Stimulated activated CD4-positive, alpha-beta T cell treated with anti-CD3 and anti-CD28 coated beads, Interleukin-1b, Interleukin-23, amount 100 ng/mL, for 4 hours (primary cell): ENCODE measurements at places on chromosomes 7 and 10.

GRCh38 chr10:45427262-45427969 lies 53.4 kb downstream of the ALOX5 start:
- no peak for DNase-seq

GRCh38 chr7:158166386-158167340 lies 421.0 kb downstream of the PTPRN2 start:
- DNase-seq = no peak

DNA sequence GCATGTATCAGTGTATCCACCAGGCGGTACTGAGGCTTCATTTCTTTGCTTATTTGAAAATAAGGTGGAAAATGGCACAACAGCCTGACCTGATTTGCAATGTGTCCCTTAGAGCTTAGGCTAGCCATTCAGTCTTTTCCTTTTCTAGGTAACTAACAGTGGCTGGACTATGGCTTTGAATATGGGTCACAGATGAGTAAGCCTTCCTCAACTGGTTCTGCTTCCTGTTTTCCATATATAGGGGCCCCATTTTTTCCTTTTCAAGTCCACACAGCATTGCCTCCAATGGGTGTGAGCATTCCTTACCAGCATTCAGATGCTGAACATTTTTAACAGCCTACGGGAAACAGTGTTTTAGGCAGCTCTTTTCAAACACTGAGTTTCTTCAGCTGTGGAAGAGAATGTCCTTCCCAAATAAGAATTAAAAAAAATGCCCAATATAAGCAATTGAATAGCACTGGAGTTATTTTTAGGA lies 3.9 kb upstream of the ITGB1 start:
- DNase-seq = no peak

- no peak for DNase-seq
Measured at GRCh38 chr7:81361769-81362312, 408.0 kb downstream of the HGF start.

GRCh38 chr7:137753948-137754851 lies 92.6 kb downstream of the DGKI start:
- DNase-seq = no peak

DNA sequence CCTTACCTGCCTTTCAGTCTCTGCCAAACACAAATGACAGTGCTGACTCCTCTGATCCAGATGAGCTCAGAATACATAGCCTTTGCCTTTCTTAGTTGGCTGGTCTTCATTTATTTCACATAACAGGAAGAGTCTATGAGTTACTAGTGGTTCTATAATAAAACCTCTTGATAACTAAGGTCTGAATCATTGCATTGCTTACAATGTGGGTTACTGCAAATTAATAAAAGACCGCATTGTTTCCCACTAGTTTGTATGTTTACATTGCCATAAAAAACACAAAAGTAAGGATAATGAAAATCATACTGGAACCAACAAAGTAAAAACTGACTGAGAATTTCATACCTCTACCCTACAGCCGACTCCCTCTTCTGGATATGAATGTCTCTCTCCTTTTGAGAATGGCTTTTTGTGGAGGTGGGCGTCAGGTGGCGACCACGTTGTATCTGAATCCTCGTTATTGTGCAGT lies 62.0 kb upstream of the AKR1E2 start:
- no peak for DNase-seq

GRCh38 chr7:45174966-45175765 lies 17.6 kb downstream of the RAMP3 start:
- no peak for DNase-seq

GRCh38 chr7:19351341-19352304 lies 206.4 kb upstream of the FERD3L start:
- DNase-seq = no peak

- DNase-seq = no peak
Measured at GRCh38 chr10:60082341-60082740, 176.0 kb upstream of the CCDC6 start.

DNA sequence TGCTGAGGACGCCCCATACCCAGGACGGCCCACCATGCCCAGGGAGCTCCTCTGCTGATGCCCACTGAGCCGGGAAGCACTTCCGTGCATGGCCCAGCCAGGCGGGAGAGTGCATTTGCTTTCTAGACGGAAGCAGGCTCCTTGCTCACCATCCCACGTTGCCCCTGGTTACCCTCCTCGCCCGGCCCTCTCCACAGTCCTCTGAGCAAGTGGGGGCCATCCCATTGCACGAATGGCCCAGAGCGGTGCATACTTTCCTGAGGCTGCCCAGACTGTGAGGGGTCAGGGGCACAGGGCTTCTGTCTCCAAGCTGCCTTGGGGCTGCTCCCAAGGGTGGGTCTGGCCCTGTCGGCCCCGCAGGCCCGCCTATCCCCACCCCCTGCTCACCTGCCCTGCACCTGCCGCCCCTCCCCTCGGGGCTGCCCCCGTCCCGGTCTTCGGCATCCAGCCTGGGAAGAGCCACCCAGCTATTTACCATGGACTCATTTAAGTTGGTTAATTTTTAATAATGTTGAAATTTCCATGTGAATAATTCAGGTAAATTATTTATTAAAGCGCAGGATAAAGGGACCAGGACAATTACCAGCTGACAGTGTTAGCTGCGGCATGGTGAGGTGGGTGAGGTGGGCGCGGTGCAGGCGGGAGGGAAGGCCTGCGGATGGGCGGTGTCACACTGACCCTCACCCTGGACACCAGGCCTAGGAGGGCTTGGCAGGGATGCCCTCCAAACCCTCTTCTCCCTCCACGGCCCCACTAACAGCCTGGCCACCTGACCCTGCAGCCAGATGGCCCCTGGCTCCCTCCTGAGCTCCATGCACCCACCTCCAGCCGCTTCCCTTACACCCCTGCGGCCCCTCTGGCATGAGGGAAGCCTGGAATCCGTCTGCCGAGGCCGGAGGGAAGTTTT lies 104.4 kb downstream of the MICALL2 start:
- no peak for DNase-seq

- DNase-seq = no peak
Measured at GRCh38 chr7:77326131-77326530, 90.0 kb downstream of the GSAP start.

DNA sequence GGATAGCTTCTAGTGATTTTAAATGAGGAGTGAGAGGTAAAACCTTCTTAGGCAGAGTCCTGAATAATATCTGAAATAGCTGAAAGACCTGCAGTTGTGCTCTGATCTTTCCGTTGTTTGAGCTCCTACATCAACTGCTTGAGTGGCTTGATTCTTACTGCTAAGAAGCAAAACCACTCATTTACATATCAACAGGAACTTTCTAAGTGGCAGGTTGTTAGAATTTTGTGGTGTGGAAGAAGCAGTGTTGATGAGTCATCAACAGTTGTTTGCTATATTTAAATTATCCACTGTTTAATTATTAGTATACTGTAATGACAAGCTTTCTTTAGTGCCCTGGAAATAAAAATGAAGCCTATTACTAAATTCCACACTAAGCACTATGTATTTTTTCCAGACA lies 689.5 kb downstream of the DNAJB9 start:
- DNase-seq = no peak

- DNase-seq = no peak
Measured at GRCh38 chr10:343231-344220, 208.3 kb downstream of the ZMYND11 start.

GRCh38 chr7:24318326-24318725 lies 34.3 kb downstream of the NPY start:
- no peak for DNase-seq

DNA sequence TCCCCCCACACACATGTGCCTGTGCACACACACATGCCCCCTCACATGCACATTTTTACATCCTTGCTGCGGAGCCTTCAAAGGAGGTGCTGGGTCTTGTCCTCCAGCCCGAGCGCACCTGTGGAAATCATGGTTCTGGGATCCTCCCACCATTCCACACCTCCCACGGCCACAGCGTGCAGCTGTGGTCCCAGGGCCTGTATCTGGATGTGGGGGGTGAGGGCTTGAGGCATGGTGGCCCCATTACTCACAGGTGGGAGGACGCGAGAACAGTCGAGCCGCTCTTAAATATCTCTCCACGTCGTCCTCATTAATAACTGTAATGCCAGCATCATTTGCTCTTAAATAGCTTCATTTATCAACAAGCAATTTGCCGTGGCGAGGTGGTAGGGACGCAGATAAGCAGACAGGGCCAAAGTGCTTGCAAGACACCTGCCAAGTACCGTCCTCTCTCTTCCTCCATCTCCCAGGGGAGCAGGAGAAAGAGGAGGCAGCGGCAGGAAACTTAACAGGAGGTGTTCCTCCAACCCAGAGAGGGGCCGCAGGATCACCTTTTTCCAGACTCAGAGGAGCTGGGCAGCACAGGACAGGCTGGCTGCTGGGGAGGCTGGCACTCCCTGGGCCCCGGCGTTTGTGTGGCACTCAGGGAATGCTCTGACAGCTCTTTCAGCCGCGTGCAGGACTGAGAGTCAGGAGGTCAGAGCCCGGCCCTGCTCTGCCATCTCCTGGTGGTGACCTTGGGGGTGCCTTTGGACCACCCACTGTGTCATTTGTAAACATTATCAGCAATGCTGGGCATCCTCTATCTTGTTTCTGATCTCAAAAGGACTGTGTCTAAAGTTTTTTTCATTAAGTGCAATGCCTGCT lies 87.4 kb downstream of the CDH23 start:
- no peak for DNase-seq

- no peak for DNase-seq
Measured at GRCh38 chr7:5546626-5547025, 123.0 kb upstream of the TNRC18 start.

DNA sequence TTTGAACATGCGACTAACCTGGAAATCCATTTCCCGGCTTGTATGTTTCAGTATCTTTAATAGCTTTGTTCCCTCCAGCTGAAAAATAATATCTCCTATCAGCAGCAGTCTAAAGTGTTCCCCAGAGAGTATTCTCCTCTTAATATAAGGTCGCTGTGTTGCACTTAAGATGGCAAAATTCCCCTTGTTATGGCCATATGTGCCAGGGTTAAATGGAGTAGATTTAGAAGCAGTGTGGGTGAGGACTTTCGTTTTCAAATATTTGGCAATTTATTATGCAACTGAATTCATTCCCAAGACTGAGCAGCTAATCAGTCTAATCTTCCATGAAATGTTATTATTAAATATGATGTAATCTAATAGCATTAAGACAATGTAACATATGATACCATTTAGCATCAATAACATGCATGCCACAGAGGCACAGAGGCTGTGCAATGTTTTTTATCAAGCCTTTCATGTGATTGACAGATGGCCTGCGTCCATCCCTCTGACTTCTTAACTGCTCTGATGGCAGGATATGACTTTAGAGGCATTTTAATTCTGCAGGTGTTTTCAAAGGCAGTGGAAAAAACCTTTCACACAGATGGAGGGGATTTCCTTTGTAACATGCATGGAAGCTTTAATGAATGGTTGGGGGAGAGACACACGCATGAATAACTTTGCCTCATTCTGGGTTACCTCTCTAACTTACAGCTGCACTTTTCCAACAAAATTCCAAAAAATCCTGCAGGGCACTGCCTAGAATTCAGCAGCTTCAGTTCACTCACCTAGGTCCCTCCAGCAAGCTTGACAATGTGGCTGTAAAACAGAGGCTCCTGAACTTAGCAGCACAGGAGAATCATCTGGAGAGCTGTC lies 55.1 kb upstream of the ZPBP start:
- DNase-seq = no peak

- DNase-seq = no peak
Measured at GRCh38 chr7:51314726-51315125, 1.9 kb downstream of the COBL start.

GRCh38 chr10:119996944-119997343 lies 104.4 kb downstream of the SEC23IP start:
- DNase-seq = no peak

DNA sequence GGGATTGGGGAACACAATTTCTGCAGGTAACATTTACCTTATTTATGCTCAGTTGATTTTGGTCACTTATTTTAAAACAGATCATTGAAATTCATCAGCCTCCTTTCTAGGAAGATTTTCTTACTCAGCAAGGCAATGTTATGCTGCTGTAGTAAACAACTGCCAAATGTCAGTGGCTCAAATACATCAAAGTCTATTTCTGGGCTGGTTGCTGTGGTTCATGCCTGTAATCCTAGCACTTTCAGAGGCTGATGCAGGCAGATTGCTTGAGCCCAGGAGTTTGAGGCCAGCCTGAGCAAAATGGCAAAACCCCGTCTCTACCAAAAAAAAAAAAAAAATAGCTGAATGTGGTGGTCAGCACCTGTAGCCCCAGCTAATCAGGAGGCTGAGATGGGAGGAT lies 25.9 kb downstream of the HABP2 start:
- DNase-seq = no peak

GRCh38 chr10:19623321-19623720 lies 192.9 kb upstream of the PLXDC2 start:
- no peak for DNase-seq

DNA sequence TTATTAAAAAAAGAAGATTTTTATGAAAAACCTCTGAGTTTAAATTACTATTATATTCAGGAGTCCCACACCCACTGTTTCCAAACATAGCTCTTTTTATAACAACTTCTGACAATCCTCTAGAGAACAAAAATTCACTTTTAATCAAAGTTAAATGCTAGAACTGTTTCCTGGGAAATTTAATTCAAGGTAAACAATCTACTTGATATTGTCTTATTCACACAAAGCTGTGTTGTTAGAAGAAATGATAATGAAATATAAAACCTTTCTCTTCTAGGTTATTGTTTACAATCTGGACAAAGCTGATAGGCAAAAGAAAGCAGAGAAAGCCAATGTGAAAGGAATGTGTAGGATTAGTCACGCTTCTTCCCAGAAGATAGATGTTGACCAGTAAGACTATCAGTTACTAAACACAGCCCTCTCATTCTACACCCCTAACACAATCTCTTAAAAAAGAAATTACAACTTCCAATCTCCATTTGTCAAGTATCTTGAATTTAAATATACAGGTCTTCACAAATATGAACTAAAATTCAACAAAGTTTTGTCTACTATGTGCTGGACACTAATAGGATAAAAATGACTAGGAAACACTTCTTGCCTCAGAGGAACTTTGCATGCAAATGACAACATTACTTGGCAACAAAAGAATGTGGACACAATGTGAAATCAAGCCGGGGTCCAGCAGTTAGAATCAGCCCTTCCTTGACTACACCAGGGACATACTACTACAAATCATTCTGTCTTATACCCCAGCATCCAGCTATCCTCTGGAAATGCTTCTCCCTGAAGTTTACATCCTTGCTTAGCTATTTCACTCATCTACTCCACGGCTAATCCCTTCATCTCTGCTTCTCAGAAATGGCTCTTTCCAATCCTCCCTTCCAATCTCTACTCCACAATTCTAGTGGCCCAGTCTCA lies 123.7 kb downstream of the IMMP2L start:
- DNase-seq = no peak

DNA sequence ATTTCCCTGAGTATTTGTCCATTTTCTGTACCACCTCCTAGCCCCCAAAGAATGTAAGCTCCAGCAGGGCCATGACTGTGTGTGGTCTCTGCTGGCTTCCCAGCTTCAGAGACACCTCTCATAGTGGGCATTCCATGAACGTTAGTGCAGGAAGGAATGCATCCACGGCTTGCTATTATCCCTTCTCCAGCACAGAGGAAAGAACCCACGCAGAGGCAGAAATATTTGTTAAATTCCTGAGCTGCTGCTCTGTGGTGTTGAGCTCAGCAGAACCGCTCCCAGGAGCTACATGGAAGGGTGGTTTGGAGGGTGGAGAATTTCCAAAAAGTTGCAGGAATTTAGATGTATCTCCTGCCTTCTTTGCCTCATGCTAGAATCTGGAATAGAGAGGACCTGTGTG lies 275.2 kb downstream of the POU6F2 start:
- no peak for DNase-seq
